Panc1 (cell line): ENCODE measurements at places on chromosomes 5 and 9. TPM values are rescaled to one million over a fixed set of nuclear protein-coding genes. Genes with fewer than 3 reads are reported as not detected.
A peak's percentile ranks its signal among the peaks of the same experiment; 100 is the strongest.

Gene HDAC3
- total RNA-seq, result 75.5 TPM

DNA sequence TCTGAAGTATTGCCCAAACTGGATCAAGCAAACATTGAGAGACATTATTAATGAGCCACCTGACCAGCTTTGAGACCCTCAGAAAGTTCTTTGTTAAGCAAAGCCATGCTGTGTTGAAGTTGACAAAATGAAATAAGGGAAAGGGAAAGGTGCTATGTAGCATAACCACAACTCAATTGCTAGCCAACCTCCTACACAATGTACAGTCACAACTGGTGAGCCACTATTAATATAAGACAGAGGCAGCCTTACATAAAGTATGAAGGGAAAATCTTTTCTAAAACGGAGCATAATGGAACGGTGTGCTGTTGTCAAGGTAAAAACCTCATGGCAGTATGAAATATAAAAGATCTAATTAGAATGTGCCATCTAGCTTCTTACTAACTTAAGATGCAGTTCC lies 375.8 kb upstream of the ST8SIA4 start:
- no peak for DNase-seq
- H3K27ac ChIP-seq, result no peak overlapping the region
- no peaks in the 10 kb centered on the region for H3K27me3 ChIP-seq
- H3K4me3 ChIP-seq, result no peak overlapping the region

Gene IFNA13
- total RNA-seq, result not detected

Gene PCDHGA11
- 0.39 TPM for total RNA-seq

- no peaks in the 10 kb centered on the region for H3K27me3 ChIP-seq
- H3K27ac ChIP-seq, result no peak overlapping the region
- H3K4me3 ChIP-seq, result no peak overlapping the region
- no peak for DNase-seq
- H3K4me1 ChIP-seq, result no peaks in the 10 kb centered on the region
Observed at GRCh38 chr5:115470921-115471320, 73.7 kb downstream of the FEM1C start.

- H3K27ac ChIP-seq, result peak overlapping the region; percentile 34; the same call in 1 of the 2 replicates
- DNase-seq, result no peak
- no peaks in the 10 kb centered on the region for H3K36me3 ChIP-seq
- H3K4me3 ChIP-seq, result no peak overlapping the region
Observed at GRCh38 chr5:172312286-172312685, 28.7 kb upstream of the UBTD2 start.

Gene PLEKHG4B
- total RNA-seq, result 8.9 TPM

DNA sequence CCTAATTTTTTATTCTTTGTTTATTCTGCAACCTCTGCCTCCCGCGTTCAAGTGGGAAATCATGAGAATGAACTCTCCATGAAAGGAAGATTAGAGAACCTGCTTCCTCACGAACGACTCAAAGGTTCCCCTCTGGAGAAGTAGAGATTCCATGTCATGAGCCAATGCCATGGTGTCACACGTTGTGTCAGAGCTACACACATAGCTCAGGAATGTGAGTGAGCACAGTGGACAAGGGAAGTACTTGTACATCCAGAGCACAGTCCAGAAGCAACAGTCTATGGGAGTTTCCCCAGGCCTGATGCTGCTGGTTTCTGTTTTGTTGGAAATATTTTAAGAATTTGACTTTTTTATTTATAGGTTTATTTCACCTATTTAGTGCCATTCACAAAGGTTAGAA lies 26.8 kb upstream of the PPP2CA start:
- H3K27ac ChIP-seq, result peak overlapping the region; percentile 1; the same call in 1 of the 2 replicates
- DNase-seq, result peak; percentile 83
- no peaks in the 10 kb centered on the region for H3K36me3 ChIP-seq
- no peak overlapping the region for H3K4me3 ChIP-seq

Gene C5orf58
- total RNA-seq, result 0.15 TPM

GRCh38 chr9:111852291-111852690 lies 44.3 kb upstream of the UGCG start:
- H3K4me3 ChIP-seq, result no peak overlapping the region
- H3K36me3 ChIP-seq, result no peaks in the 10 kb centered on the region
- DNase-seq, result no peak
- no peak overlapping the region for H3K27ac ChIP-seq
- no peaks in the 10 kb centered on the region for H3K27me3 ChIP-seq

Gene PTGER4
- total RNA-seq, result 20.0 TPM

- no peak for DNase-seq
- no peaks in the 10 kb centered on the region for H3K36me3 ChIP-seq
- peaks cover 5% of the 10 kb centered on the region; the same call in 1 of the 2 replicates for H3K27me3 ChIP-seq
- H3K27ac ChIP-seq, result no peak overlapping the region
- H3K4me3 ChIP-seq, result no peak overlapping the region
- no peaks in the 10 kb centered on the region for H3K4me1 ChIP-seq
Observed at GRCh38 chr5:140083120-140083519, 30.8 kb upstream of the PURA start.

Gene PHF24
- total RNA-seq, result 0.08 TPM

Gene ANKH
- total RNA-seq, result 11.2 TPM

GRCh38 chr5:134141331-134142050 lies 27.0 kb downstream of the TCF7 start:
- peaks cover 2% of the 10 kb centered on the region; the same call in 1 of the 2 replicates for H3K36me3 ChIP-seq
- no peaks in the 10 kb centered on the region for H3K27me3 ChIP-seq
- no peak overlapping the region for H3K27ac ChIP-seq
- peaks cover 36% of the 10 kb centered on the region for H3K4me1 ChIP-seq
- H3K4me3 ChIP-seq, result no peak overlapping the region

Gene RGMB
- 25.4 TPM for total RNA-seq

DNA sequence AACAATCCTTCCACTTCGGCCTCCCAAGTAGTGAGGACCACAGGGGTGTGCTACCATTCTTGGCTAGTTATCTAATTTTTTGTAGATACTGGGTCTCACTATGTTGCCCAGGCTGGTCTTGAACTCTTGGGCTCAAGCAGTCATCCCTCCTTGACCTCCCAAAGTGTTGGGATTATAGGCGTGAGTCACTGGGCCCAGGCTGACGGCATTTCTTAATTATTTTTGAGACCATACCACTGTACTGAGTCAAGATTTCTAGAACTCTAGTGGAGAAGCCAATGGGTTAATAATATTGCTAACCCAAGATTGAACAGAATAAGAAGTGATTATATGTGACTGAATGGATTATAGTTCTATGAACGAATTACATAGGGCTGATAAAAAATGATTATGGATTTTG lies 66.7 kb downstream of the TARS1 start:
- H3K4me3 ChIP-seq, result no peak overlapping the region
- no peaks in the 10 kb centered on the region for H3K36me3 ChIP-seq
- no peak for DNase-seq
- no peak overlapping the region for H3K27ac ChIP-seq

- no peak overlapping the region for H3K4me3 ChIP-seq
- no peaks in the 10 kb centered on the region for H3K27me3 ChIP-seq
- no peaks in the 10 kb centered on the region for H3K4me1 ChIP-seq
Observed at GRCh38 chr9:2271426-2271825, 256.3 kb downstream of the SMARCA2 start.

DNA sequence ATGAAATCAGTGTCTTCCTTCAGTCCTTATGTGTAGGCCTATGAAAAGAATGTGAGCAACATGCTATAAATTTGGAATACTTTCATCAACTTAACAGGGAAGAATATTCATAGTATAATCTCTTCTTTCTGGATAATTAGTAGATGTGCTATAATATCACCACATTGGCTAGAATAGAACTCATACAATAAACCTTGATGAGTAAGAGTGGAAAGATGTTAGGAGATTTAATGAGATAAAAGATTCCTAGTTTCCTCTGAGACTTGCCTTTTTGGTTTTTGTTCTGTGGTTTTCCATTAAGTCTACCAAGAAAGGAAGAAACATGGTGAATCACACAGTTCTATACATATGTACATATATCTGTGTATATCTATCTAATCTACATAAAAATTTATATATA lies 301.8 kb upstream of the PRR16 start:
- no peak overlapping the region for H3K27ac ChIP-seq
- H3K4me1 ChIP-seq, result no peaks in the 10 kb centered on the region
- no peaks in the 10 kb centered on the region for H3K27me3 ChIP-seq
- no peak overlapping the region for H3K4me3 ChIP-seq

DNA sequence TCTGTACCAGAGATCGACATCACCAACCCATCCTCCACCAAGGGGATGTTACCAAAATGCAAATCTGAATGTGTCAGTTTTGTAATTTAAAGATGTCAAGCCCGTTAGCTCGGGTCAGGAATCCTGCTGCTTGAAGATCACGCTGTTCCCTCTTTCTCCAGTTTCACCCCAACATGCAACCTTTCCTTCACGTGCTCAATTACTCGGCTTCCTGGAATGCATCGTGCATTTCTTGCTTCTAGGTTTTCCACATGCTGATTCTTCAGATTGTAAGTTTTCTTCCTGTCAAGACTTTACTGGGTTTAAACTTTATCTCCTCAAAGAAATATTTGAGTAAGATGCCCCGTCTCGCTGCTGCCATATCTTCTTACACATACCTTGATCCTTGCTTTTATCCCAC lies 209.5 kb upstream of the SNX2 start:
- H3K27ac ChIP-seq, result no peak overlapping the region
- H3K36me3 ChIP-seq, result no peaks in the 10 kb centered on the region
- no peak for DNase-seq
- no peaks in the 10 kb centered on the region for H3K4me1 ChIP-seq
- H3K27me3 ChIP-seq, result no peaks in the 10 kb centered on the region; the same call in 1 of the 2 replicates

GRCh38 chr5:174344335-174344734 lies 298.8 kb downstream of the NSG2 start:
- H3K4me1 ChIP-seq, result no peaks in the 10 kb centered on the region
- H3K27me3 ChIP-seq, result peaks cover 21% of the 10 kb centered on the region
- H3K27ac ChIP-seq, result no peak overlapping the region
- no peaks in the 10 kb centered on the region for H3K36me3 ChIP-seq

Gene GPBP1
- total RNA-seq, result 54.4 TPM

Gene RNF180
- total RNA-seq, result 7.8 TPM

DNA sequence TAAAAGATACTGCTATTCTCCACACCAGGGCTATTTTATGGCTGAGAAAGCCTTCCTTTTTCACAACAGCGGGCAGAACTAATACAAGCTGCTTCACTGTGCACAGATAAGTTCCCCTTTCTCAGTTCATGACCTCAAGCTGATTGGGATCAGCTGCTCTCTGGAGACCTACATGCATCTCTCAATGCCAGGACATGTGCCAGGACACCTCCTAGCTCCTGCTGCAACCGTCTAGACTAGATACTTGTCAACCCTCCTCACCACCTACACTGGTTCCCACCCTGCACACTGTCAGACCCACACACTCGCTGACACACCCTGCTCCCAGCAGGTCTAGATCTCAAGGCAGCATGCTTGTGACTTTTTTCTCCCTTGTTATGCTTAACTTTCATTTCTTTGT lies 39.8 kb downstream of the STARD4 start:
- no peak for DNase-seq
- no peaks in the 10 kb centered on the region for H3K36me3 ChIP-seq
- H3K27me3 ChIP-seq, result no peaks in the 10 kb centered on the region
- H3K27ac ChIP-seq, result no peak overlapping the region
- no peaks in the 10 kb centered on the region for H3K4me1 ChIP-seq

Gene TOR1B
- total RNA-seq, result 37.6 TPM

DNA sequence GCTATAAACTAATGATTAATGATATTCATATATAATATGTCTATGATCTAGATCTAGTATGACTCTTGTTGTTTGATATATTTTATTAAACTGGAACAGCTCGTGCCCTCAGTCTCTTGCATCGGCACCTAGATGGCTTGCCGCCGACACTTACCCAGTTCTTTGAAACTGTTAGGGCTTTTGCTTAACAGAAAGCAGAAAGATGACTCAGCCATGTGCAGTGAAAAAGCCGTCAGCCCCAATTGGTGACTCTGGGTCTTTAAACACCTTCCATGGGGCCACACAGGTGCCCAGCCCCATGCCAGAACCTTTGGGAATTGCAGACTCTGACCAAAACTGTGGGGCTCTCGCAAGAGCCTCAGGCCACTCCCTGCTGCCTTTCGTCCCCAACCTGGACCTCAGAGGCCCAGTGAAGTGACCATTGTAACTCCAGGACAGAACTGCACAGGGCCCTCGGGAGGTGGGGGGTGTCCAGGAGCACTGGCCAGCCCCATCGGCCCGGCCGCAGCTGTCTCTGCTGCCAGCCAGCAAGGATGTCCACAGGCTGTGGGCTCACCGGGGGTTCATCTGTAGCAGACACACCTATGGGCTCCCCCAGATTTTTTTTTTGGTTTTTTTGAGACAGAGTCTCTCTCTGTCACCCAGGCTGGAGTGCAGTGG lies 7.8 kb downstream of the LCN10 start:
- H3K27me3 ChIP-seq, result no peaks in the 10 kb centered on the region
- no peak overlapping the region for H3K4me3 ChIP-seq
- H3K27ac ChIP-seq, result no peak overlapping the region
- H3K36me3 ChIP-seq, result no peaks in the 10 kb centered on the region

Gene QRFP
- not detected for total RNA-seq

GRCh38 chr5:40746703-40747102 lies 9.1 kb downstream of the TTC33 start:
- DNase-seq, result no peak
- H3K27ac ChIP-seq, result no peak overlapping the region
- 0 out of 2 replicates have a peak, but pooled peaks cover 2% of the 10 kb centered on the region for H3K36me3 ChIP-seq
- H3K27me3 ChIP-seq, result no peaks in the 10 kb centered on the region

Gene SPTAN1
- total RNA-seq, result 229 TPM
